ENCODE measurements at places on chromosomes 2 and 18.

GRCh38 chr18:10322435-10322834, 132.0 kb upstream of the APCDD1 start:
- no peak for DNase-seq

- no peak for DNase-seq
Observed at GRCh38 chr2:86417961-86418360, 23.2 kb upstream of the KDM3A start.

- no peak for DNase-seq
Observed at GRCh38 chr2:55311444-55311870, 42.4 kb upstream of the MTIF2 start.

GRCh38 chr2:39491653-39492052, 54.6 kb upstream of the MAP4K3 start:
- no peak for DNase-seq

DNA sequence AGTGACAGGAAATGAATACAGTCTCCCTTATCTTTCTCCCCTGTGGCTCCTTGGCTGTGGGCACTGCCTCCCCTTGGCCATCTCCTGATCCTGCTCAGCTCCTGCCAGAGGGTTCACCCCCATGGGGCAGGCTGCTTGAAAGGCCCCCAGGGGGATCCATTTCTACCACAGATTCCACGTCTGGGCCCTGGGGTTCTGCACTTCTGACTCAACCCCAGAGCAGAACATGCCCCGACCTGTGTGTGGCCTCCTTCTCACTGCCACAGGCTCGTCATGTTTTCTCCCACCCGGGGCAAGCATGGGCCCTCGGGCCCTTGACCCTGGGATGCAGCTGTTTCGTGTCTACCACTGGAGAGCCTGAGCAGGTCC, 122.2 kb downstream of the ACKR3 start:
- DNase-seq, result no peak

GRCh38 chr2:241870611-241871537, 1.3 kb downstream of the RTP5 start:
- no peak for DNase-seq

- DNase-seq, result no peak
Observed at GRCh38 chr18:53567929-53568574, 656.4 kb downstream of the MBD2 start.

DNA sequence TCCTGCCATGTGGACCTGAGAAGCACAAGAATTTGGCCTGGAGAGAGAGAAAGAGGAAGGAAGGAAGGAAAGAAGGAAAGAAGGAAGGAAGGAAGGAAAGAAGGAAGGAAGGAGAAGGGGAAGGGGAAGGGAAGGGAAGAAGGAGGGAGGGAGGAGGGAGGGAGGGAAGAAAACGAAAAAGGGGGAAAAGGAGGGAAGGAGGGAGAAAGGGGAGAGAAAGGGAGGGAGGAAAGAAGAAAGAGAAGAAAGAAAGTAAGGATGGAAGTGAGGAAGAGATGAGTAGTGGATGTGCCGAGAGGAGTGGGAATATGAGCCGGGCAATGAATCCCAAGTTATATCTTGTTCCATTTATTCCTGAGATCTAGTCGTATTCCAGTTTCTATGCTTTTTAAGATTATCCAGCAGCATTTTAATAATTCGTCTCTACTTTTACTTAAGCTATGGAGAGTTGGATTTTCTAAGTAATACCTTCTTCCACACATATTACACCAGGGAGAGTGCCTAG, 247.8 kb downstream of the TDRD15 start:
- DNase-seq, result no peak

- DNase-seq, result no peak
Observed at GRCh38 chr2:218743068-218743467, 32.4 kb downstream of the TTLL4 start.

DNA sequence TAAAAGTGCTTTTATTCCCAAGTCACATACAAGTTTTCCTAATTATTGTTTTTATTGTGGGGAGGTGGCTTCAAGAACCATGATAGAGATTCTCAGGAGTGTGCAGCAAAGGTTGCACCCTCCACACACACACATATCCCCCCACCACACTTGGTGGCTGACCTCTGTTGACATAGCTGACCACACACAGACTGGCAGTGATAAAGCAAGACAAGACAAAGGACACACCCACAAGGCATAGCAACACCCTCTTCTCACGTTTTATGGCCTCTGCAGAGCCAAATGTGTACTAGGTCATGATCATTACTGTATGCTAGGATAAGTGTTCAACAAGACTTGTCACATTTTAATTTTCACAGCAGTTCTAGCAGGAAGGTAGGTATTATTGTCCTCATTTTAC, 143.0 kb upstream of the EPC2 start:
- no peak for DNase-seq

GRCh38 chr2:195537811-195538210, 119.2 kb upstream of the SLC39A10 start:
- no peak for DNase-seq

GRCh38 chr18:68397241-68398035, 317.5 kb downstream of the TMX3 start:
- no peak for DNase-seq

DNA sequence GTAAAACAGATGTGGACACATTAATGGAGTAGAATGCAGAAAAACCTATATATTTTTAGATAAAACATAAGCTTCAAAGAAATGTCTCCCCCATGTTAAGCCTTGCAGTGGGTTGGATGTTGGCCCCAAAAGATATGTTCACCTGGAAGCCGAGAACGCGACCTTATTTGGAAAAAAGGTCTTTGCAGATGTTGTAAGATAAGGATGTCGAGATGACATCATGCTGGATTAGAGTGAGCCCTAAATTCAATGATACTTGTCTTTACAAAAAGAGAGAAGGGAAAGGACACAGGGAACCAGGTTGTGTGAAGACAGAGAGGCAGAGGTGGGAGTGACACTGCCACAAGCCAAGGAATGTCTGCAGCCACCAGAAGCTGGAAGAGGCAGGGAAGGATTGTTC, 3.1 kb upstream of the NCK2 start:
- DNase-seq, result no peak

DNA sequence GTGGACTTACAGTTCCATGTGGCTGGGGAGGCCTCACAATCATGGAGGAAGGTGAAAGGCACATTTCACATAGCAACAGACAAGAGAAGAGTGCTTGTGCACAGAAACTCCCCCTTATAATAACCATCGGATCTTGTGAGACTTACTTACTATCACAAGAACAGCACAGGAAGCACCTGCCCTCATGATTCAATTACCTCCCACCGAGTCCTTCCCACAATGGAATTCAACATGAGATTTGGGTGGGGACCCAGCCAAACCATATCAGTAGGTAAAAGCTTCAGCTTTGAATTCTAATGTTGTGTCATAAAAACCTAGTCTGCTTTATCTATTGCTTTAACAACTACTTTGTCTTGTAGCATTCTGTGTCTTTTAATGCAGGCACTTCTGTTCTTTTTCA, 140.4 kb upstream of the PIK3C3 start:
- no peak for DNase-seq

DNA sequence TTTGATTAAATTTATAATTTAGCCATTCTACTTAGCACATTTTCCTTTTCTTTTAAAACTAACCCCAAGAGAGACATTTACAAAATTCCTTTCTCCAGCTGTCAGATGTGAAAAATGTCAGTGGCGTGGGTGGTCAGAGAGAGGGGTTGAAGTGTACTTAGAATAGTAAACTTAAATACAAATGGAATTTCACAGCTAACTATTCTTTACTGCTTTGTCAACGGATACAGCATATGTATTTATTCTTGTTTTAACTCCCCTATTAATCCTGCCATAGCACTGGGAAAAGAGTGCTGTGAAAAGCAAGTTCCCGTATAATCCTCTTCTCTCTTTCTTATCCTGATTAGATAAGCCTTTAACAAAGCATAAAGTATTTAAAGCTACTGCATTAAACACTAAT, 191.4 kb upstream of the CHAC2 start:
- DNase-seq, result no peak

GRCh38 chr2:64770137-64770780, 116.5 kb upstream of the SERTAD2 start:
- DNase-seq, result no peak

DNA sequence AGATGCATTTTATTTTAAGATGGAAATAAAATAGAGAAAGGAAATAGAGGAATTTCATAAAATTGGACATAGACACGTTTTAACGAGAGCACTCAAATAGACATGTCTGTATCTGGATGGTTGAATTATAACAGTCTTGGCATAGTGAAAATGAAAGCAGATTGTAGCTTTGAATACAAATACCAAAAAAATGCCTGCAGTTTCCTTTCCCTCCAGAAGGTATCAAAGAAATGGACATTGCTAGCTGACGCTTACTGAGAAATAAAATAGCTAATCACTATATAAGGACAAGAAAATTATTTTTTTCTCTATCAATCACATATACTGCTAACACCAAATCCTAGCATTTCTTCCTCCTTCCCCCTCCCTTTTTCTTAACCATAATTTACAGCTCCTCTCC, 11.4 kb upstream of the MAPRE2 start:
- no peak for DNase-seq

- DNase-seq, result no peak
Observed at GRCh38 chr18:23528580-23529472, 25.5 kb downstream of the RMC1 start.

DNA sequence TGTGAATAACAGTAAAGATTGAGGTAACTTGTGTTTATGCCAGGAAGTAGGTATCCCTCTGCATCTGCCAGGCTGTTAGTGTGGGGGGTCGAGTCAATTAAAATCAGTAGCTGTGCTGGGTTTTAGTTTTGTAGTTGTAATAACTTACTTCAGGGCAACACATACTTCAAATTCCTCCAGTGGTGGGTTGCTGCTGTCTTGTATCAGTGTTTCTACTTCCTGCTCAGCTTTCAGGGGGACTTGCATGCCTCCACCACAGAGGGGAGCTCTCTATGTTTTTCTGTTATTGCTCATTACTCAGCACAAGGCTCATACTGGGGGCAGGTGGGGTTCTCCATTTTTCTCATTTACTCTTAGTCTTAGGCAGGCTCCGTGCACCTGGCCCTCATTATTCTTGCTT, 136.8 kb downstream of the CAPN13 start:
- DNase-seq, result no peak

DNA sequence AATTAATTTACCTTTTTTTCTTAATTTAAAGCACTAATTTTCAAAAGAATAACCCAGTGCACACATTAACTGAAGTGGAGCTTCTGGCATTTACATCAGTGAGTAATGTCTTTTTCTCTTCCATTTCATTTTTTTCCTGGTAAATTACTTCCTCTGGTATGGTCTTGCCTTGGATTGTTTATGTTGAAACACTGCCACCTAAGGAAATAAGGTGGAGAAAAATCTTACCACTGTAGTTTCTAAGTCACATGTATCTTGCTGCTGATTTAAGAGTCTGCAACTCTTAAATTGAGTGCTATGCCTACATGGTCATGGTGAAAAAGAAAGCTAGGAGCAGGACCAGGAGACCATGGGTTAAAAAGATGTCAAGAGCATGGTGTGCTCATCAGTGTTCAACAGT, 51.0 kb downstream of the TTC27 start:
- DNase-seq, result no peak

DNA sequence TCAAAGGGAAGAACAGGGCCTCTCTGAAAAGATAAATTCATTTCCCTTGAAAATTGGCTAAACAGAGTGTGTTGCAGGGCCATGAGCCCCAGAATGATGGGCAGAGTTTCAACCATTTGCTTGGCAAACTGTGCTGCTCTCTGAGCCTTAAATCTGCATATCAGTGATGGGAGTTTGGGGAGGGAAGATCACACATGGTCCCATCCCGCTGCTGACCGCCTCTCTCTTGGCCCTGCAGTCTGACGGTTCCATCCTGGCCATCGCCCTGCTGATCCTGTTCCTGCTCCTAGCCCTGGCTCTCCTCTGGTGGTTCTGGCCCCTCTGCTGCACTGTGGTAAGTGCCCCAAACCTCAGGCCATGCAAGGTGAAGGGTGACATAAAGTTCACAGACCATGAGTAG, 139.0 kb downstream of the ANTXR1 start:
- DNase-seq, result no peak

- DNase-seq, result peak; percentile 59
Observed at GRCh38 chr2:172103471-172104272, 972 bp upstream of the DLX2 start.

DNA sequence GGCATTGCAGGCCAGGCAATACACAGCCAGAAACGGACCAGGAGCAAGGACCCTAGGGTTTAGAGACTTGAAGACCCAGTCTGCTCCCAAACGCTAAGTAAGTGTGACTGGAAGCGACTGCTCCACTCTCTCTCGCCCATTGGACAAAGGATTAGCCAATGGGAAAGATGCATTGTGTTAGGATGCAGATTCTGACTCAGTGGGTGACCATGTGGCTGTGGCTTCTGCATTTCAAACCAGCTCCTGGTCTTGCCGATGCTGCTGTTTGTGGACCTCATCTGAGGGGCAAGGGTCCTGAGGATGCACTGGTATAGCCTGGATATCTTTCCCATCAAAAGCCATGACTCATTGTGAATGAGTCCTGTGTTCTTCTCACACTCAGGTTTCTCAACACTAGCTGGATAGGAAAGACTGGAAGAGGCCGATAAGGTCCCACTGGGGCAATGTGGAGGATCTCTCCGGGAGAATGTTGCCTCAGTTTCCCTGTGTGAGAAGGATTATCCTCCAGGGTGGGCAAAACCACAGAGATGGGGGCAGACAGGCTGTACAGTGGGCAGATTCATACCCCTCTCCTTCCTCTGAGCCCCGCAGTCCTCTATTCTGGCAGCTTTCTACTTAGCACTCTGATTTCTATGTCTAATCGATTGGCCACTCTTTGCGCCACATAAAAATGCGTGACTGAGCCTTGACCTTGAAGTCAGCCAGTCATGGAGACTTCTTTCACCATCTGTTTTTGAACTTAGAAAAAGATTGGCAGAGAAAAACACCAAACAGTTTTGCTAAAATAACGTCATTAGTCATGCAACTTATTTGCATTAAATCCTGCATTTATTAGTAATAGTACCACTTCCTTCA, 257.1 kb downstream of the PRKCE start:
- no peak for DNase-seq

DNA sequence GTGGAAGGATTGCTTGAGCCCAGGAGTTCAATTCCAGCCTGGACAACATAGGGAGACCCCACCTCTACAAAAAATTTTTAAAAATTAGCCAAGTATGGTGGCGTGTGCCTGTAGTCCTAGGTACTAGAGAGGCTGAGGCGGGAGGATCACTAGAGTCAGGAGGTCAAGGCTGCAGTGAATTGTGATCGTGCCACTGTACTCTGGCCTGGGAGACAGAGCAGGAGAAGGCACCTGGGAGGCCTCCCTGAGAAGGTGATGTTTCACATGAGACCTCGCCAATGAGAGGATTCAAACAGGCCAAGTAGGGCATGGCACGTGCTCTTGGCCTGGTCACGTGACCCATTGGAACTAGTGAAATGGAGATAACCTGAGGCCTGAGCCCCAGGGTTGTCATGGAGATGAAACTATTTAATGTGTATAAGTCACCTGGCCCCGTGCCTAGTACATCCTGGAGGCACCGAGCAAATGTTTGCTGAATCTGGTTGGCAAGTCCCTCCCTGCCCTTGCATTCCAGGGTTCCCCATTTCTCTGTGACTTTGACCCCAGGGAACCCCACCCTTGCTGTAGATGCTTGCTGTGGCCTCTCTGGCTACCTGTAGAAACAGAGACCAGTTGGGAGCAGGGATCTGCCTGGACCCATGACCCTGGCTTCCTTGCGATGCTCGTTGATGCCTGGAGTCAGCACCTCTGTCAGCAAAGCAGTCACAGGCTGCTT, 26.1 kb upstream of the ROCK2 start:
- DNase-seq, result no peak

Measured in stimulated activated CD4-positive, alpha-beta T cell treated with anti-CD3 and anti-CD28 coated beads, Interleukin-15, amount 100 ng/mL, for 1 hour (primary cell).